Cardiac muscle cell (in vitro differentiated cells and primary cell): ENCODE measurements at places on chromosomes 7 and 10.

GRCh38 chr10:127903789-127904188 is 3.1 kb upstream of the PTPRE start:
- peak; percentile 54 for DNase-seq

GRCh38 chr10:131700506-131700905 is 200.3 kb upstream of the PPP2R2D start:
- DNase-seq = no peak

GRCh38 chr10:76576276-76576962 is 1061.2 kb downstream of the KCNMA1 start:
- no peak for DNase-seq

- DNase-seq = no peak
Observed at GRCh38 chr7:47787249-47788069, 160.8 kb downstream of the PKD1L1 start.

- DNase-seq = no peak
Observed at GRCh38 chr7:39547336-39547735, 18.9 kb upstream of the YAE1 start.

GRCh38 chr7:20594023-20594422 is 21.4 kb upstream of the ABCB5 start:
- DNase-seq = no peak

DNA sequence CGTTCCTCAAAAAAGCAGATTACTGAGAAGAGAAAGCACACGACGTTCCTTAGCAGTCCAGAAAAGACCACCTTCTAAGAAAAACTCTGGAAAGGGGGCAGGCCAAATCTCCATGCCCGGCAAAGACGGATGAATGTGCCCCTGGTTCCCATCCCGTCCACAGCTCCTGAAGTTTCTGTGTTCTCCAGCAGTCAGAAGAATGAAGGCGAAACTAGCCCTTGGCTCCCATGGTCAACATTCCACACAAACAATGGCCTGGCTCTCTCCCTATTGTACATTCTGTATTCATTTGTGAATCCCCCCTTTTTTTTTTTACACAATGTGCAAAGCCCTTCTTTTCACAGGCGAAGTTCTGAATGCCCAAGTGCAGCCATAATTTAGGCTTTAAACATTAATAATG is 5.3 kb downstream of the CTBP2 start:
- DNase-seq = no peak

- peak; percentile 36 for DNase-seq
Observed at GRCh38 chr10:103967448-103968071, 620 bp downstream of the SLK start.

DNA sequence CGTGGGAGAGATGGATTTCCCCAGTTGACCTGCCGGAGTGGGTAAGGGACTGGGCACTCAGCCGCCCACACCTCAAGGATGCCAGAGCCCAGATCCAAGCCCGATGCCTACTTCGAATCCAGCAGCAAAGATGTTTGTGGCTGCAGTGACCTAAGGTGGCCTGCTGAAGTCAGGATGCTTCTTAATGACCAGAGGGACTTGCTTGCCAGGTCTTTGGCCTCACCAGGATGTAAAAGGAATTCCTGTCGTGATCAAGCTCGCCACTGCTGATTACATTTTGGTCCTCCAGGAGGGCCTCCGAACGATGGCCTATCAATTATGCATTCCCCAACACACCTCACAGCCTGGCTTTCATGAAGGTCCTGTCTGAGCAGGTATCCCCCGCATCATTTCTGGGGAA is 349.5 kb upstream of the ZMIZ1 start:
- no peak for DNase-seq

GRCh38 chr10:76727038-76727437 is 910.6 kb downstream of the KCNMA1 start:
- DNase-seq = no peak

DNA sequence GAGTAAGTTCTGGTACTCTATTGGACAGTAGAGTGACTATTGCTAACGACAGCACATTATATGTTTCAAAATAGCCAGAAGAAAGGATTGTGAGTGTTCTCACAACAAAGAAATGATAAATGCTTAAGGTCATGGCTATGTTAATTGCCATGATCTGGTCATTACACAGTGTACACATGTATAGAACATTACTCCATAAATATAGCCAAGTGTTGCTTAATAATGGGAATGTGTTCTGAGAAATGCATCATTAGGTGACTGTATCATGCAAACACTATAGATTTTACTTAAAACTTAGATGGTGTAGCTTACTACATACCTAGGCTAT is 19.6 kb downstream of the EPC1 start:
- DNase-seq = no peak

DNA sequence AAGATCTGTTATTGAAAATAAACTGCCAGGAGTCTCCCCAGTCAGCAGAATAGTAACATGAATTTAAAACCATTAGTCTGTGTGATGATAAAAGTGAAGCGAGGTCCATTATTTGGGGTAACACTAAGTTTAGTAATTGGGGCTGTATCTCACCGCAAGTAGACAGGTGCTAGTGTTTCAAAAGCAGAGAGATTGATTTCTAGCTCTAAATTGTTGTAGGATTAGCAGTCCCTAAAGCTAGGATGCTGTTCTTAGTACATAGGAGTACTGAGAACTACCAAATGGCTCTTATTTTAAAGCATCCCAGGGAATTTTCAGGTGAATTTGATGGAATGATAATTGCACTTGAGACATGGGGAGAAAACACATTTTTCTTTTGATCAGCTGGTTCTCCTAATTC is 70.5 kb downstream of the CPED1 start:
- no peak for DNase-seq

- DNase-seq = peak; percentile 12
Observed at GRCh38 chr10:78375854-78376785, 342.5 kb downstream of the RPS24 start.

GRCh38 chr7:54812756-54813322 is 53.8 kb upstream of the SEC61G start:
- no peak for DNase-seq

- no peak for DNase-seq
Observed at GRCh38 chr10:103845972-103846371, 9.4 kb downstream of the SH3PXD2A start.

- no peak for DNase-seq
Observed at GRCh38 chr10:6114805-6115341, 26.0 kb downstream of the RBM17 start.

DNA sequence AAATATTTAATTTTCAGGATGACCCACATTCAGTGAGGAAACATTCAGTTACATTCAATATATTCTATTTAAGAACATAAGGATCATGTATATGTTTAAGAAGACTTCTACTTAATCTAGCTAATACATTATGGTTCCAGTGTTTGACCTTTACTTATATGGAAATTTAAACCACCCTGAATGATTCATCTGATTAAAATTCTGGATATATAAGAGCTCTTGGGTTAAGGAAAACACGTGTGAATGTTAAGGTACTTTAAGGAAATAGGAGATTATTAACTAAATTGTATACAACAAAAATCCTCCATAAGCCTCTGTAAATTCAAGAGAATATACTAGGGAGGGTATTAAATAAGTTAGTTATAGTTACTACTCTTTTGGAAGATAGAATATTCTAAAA is 40.9 kb downstream of the HDAC9 start:
- DNase-seq = no peak

- DNase-seq = peak; percentile 71
Observed at GRCh38 chr10:2927958-2928840, 139.1 kb upstream of the PFKP start.

GRCh38 chr7:128352153-128352537 is 8.4 kb upstream of the RBM28 start:
- DNase-seq = peak; percentile 73

- no peak for DNase-seq
Observed at GRCh38 chr7:139720705-139721231, 57.0 kb downstream of the HIPK2 start.

DNA sequence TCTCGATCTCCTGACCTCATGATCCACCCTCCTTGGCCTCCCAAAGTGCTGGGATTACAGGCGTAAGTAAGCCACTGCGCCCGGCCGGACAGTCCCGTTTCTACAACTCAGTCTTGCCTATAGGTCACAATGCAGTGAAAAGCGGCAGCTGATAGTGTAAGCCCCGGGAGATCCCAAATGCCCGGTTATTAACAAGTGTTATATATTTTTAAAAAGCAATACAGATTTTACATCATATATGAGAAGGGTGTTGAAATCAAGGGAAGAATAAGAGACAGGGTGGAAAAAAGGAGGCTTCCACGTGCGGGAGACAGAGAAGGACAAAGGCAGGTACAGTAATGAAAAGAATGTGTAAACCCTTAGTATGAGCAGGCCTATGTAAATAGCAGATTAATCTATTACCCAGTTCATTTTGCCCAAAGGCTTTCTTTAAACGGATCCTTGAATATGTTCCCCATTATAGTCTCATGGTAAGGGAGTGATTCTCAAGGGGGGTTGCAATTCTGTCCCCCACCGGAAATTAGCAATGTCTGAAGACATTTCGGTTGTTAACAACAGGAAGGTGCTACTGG is 170.8 kb downstream of the PDE1C start:
- DNase-seq = no peak

DNA sequence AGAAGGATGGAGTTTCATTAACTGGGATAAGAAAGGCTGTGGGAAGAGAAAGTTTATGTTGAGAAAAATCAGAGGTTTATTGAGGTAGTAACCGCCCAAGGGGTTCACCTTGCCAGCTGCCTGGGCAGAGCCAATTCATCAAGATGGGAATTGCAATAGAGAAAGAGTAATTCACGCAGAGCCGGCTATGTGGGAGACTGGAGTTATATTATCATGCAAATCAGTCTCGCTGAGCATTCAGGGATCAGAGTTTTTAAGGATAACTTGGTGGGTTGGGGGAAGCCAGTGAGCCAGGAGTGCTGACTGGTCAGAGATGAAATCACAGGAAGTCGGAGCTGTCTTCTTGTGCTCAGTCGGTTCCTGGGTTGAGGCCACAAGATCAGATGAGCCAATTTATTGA is 70.6 kb downstream of the MALRD1 start:
- DNase-seq = no peak
